A549 treated with Mapracorat at 1 μM for 4 hours (cell line): ENCODE measurements at places on chromosomes 2 and 18. TPM values are rescaled to one million over a fixed set of nuclear protein-coding genes. Genes with fewer than 3 reads are reported as not detected.

Gene ATP6V1C2
- 0.14 to 0.30 TPM (median 0.22 TPM) in 5 replicates for total RNA-seq

Gene ITGB6
- 0.48 to 0.95 TPM (median 0.83 TPM) in 5 replicates for total RNA-seq

Gene G6PC2
- not detected in 5 replicates for total RNA-seq

Gene FEV
- total RNA-seq: not detected in 5 replicates

Gene LHCGR
- total RNA-seq: not detected in 5 replicates

Gene DSC2
- total RNA-seq: 0.75 to 1.2 TPM (median 1.0 TPM) in 5 replicates

Gene RTKN
- 18.9 to 25.9 TPM (median 23.9 TPM) in 5 replicates for total RNA-seq
